Endodermal cell (in vitro differentiated cells): ENCODE measurements at places on chromosomes 1 and 21. TPM values are rescaled to one million over a fixed set of nuclear protein-coding genes. Genes with fewer than 3 reads are reported as not detected.

DNA sequence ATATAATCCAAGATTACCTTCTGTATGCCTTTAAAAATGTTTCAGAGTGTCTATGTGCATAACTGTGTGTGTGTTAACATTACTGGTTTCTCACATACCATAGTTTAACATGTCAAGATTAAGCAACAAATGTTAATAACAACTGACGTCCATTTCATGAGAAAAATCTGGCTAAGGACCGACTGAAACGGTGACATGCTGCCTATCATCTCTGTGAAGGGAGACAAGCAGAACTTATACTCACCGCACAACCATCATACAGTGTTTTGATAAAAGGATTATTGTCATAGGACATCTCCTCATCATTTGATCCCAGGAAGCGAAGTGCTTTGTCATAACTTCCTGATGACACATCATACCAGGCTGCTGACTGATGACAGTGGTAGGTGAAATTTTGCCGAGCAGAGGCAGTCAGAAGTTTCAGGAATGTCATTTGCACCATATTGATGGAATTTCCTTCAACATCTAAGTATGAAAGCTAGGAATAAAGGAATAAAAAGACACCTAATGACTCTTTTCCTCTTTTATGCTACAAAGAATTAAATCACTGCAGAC is 228.8 kb downstream of the COL11A1 start:
- no peak for DNase-seq
- no peak overlapping the region for H3K4me3 ChIP-seq
- no peaks in the 10 kb centered on the region for H3K27me3 ChIP-seq
- no peaks in the 10 kb centered on the region for H3K36me3 ChIP-seq
- H3K27ac ChIP-seq: no peak overlapping the region

GRCh38 chr1:2602866-2603520 is 16.4 kb downstream of the PRXL2B start:
- H3K27ac ChIP-seq: no peak overlapping the region
- H3K4me3 ChIP-seq: no peak overlapping the region
- no peaks in the 10 kb centered on the region for H3K36me3 ChIP-seq
- no peaks in the 10 kb centered on the region for H3K4me1 ChIP-seq

Gene FAM78B
- total RNA-seq: 4.2 and 6.0 TPM in 2 replicates

Gene C4BPB
- total RNA-seq: not detected in 2 replicates

- H3K36me3 ChIP-seq: no peaks in the 10 kb centered on the region
- H3K27ac ChIP-seq: no peak overlapping the region
- no peak for DNase-seq
- no peak overlapping the region for H3K4me3 ChIP-seq
- no peaks in the 10 kb centered on the region for H3K4me1 ChIP-seq
These were observed 1419.4 kb downstream of the KCNT2 start for GRCh38 chr1:195188821-195189220.
